CD4-positive, alpha-beta T cell treated with Interleukin-6 for 4 hours (primary cell): ENCODE measurements at places on chromosomes 11 and 22.

- DNase-seq, result no peak
These were observed 5.8 kb downstream of the PITPNB start for GRCh38 chr22:27913162-27913741.

DNA sequence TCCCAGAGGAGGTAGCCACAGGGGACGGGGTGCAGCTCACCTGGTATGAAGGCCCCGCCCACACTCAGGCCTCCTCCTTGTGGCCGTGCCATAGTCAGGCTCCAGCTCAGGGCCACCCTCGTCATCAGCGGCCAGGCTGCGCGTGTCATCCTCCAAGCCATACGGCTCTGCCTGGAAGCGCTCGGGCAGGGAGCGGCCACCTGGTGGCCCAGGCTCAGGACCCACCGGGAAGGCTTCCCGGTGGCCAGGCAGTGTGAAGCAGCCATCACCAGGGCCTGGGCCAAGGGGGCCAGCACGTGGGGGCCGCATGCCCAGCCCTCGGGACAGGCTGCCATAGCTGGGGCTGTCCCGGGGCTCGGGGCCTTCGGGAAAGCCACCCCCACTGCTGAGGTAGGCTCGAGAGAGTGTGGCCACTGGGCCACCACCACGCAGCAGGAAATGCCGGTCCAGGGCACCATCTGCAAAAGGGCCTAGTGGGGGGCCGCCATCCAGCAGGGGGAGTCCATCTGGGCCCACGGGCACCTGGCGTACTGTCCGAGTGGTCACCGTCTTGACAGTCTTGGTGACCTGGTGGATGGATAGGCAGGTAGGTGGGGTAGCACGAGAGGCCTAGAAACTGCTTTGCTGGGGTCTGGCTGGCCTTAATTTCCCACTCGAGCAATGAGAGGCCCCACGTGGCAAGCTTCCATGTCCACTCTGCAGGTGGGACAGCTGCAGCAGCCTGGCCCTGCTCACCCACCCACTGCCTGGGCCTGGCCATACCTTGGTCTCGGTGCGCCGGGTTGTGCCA, 35.3 kb downstream of the ARVCF start:
- DNase-seq, result no peak

GRCh38 chr22:35842954-35843353, 125.3 kb downstream of the APOL5 start:
- peak; percentile 7 for DNase-seq

DNA sequence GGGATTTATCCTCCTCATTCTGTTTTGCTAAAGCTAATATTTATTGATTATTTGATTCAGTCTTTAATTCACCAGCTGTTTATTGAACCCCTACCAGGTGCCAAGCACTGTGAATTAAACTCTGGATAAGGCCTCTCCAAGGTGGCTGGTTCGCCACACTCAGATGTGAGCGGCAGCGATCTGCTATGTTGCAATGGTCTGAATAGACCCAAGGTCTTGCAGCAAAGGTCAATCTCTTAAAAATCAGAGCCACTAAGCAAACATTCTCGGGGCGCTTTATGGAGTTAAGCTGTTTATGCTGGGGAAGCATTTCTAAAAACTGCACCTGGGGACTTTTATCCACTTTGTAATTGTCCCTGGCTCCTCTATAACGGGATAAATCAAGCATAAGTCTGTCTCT, 10.5 kb upstream of the TSPAN18 start:
- DNase-seq, result no peak

- no peak for DNase-seq
These were observed 55.1 kb downstream of the KIAA1671 start for GRCh38 chr22:25007444-25008106.

DNA sequence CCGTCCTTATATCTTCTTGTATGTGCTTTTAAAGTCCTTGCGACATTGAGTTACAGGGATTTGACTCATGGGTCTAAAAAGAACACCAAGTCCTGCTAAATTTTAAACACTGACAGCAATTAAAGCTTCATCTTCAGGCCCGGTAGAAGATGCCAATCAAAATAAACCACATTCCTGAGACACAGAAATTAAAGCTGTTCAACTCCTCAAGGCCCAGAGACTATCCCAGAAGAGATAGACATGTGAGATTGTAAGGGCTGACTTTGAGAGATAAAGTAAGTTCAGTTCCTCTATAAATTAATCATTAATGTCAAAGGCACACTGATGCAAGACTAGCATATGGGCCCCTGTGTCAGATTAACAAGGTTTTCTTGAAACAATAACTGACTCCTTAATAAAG, 49.8 kb downstream of the OSBPL5 start:
- no peak for DNase-seq

GRCh38 chr11:2458321-2458720, 13.5 kb downstream of the KCNQ1 start:
- DNase-seq, result no peak

- DNase-seq, result no peak
These were observed 92.9 kb downstream of the DYNC2H1 start for GRCh38 chr11:103202048-103202651.

GRCh38 chr11:71483692-71484091, 30.7 kb downstream of the NADSYN1 start:
- no peak for DNase-seq

DNA sequence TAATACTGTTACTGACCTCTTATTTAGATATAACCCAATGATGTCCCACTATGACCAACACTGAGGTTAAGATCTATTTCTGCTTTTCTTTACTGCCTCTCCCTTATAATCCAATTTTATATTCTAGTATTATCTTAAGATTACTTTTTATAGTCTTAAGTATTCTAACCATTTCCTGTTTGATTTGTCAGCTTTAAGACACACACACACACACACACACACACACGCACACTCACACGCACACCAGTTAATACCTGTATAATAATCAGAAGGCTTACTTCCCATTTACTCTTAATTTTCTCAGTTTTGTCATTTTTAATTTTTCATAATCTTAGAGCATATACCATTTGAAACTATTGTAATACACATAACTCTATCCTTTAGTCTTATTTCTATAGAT, 226.0 kb upstream of the C11orf87 start:
- no peak for DNase-seq

- no peak for DNase-seq
These were observed 8.4 kb upstream of the OR52H1 start for GRCh38 chr11:5556596-5557188.

- DNase-seq, result no peak
These were observed 3.4 kb downstream of the CADM1 start for GRCh38 chr11:115500547-115501501.

GRCh38 chr11:88543902-88544655, 206.5 kb upstream of the CTSC start:
- peak; percentile 76 for DNase-seq

DNA sequence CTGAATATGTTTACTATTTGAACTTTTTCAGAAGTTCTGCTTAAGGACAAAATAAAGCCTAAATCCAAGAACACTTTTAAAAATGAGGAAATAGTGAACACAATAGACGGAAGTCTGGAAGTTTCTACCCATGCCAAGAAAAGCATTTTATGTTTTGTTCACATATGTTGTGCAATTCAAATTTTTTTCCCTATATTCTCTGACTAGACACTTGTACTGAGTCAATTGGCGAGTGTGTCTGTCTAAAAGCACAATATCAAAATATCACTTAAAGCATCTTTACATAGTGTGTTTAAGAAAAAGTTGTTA, 29.2 kb downstream of the INCENP start:
- DNase-seq, result no peak

GRCh38 chr22:28051787-28052356, 132.8 kb upstream of the PITPNB start:
- peak; percentile 40 for DNase-seq

- DNase-seq, result no peak
These were observed 468 bp downstream of the ZDHHC8 start for GRCh38 chr22:20131859-20132685.

DNA sequence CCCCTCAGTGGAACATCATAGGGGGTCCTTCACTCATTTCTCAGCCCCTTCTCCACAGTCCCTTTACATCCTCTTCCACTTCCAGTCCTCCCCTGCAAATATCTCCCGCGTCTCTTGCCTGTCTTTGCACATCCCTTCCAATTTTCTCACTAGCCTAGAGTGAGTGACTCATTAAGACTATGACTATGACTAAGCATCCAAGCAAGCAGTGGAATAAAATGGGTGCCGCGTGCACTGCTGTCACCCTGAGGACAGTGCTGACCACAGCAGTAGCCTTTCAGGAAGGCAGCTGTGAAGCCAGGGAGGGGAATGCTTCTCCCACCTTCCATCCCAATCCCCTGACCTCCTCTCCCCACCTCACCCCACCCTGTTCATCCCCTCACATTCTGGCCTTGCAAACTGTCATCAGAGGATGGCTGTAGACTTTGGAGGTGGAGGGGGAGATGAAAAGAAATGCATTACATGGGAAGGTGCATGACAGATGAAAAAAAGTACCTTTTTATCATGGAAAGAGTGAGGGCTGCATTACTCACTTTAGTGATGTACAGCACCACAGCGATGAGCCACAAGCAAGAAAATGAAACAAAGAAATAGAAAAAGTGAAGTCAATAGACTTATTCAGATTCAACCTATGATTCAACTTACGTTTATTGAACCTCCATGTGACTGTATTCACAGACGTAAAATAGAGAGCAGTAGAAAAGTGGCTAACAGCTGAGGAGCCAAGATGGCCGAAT, 948.2 kb downstream of the NTM start:
- no peak for DNase-seq

GRCh38 chr22:35332278-35332677, 32.6 kb downstream of the TOM1 start:
- no peak for DNase-seq

DNA sequence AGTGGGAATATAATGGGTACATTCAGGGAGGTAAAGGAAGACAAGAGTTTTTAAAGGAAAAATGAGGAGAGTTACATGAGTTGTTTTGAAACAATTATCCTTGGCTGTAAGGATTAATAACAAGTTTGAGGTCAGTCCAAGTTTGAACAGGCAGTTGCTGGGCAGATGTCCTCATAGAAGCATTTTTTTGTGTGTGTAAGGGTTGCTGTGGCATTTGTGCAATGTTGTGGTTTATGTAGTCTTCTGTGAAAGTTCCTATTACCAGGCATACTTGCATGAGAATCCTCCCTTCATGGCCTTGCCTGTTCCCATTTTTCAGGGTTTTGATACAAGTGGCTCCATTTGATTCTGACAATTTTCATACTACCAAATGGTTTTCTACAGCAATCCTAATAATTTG, 400.2 kb downstream of the KCNA4 start:
- DNase-seq, result no peak

DNA sequence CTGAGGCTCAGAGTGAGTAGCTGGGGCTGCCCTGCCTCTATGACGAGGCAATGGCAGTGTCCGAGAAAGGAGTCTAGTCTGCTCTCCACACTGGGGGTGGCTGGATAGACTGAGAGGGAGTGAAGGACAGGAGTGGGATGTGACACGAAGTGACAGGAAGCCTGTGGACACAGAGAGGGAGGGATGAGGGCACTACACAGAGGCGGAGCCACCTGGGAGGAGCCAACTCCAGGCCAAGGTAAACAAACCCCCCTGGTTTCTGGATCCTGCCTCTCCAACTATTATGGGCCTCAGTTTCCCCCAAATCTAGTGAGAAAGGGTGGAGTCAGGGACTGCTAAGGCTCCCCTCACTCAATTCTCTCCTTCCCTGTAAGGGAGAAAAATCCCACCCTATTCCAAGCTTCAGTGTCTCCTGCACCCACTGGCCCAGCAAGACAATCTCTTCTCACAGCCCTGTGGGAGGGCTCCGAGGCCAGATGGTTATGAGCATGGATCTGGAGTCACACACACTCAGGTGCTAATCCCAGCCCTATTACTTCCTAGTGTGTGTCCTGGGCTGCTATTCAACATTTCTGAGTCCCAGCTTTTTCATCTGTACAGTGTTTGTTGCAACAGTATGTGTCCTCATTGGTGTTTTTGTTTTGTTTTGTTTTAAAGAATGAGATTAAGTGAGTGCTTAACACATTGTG, 24.9 kb downstream of the ASPHD2 start:
- no peak for DNase-seq

DNA sequence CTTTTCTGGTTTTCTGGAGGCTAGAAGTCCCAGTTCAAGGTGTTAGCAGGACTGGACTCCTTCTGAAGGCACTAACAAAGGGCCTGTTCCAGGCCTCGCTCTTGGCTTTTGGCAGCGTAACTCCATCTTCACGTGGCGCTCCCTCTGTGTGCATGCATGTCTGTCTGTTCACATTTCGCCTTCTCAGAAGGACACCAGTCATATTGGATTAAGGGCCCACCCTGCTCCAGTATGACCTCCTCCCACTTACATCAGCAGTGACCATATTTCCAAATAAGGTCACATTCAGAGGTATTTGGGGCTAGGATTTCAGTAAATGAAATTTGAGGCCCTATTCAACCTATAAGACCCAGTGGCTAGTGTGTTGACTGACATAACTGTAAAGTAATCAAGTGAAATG, 20.0 kb downstream of the APLP2 start:
- no peak for DNase-seq

- DNase-seq, result peak; percentile 77
These were observed 64.2 kb downstream of the MED15 start for GRCh38 chr22:20571531-20572007.

GRCh38 chr11:106999196-106999595, 19.1 kb downstream of the GUCY1A2 start:
- DNase-seq, result no peak

DNA sequence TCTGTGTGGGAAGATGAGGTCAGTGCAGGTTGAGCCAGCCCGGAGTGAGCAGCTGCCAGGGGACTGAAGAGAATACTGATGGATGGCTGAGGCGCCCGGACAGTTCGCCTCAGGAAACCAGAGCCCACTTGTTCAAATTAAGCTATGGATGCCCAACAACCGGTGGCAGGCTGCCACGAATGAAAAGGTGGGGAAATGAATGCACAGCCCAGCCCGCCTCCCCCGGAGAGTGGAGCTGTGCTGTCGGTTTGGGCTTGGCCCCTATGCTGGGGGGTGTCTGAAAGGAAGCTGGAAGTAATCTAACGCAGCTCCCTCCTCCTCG, 21.9 kb downstream of the HSPA8 start:
- DNase-seq, result no peak

DNA sequence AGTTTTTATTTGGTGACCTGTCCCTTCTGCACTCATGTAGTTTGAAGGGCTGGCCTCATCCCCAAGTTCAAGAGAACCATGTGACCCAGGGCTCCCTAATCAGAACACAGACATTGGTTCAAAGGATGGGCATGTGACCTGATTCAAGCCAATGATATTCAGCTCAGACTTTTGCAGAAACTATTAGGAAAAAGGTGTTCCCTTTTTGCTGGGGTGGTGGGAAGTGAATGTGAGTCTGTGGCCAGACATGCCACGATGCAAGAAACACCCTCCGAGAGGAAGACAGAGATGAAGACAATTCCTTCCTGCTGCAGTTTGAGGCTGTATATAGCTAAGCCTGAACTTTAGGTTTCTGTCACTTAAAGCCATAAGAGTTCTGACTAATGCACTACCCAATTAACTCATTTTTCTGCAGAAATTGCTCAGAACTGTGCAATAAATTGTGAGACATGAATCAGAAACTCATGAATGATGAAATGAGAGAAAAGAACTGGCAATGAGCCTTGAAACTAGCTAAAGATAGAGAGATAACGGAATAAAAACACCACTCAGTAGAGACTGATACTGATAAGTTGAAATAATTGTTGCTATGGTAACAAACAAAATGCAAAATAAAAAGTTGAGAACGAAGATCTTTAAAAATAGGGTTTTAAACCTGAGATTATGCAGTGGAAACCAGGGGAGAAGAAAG, 9.2 kb upstream of the MAPK1 start:
- DNase-seq, result no peak

- DNase-seq, result no peak
These were observed 360.8 kb downstream of the TBC1D22A start for GRCh38 chr22:47123006-47123826.

GRCh38 chr11:116061322-116061721, 557.1 kb upstream of the CADM1 start:
- no peak for DNase-seq

GRCh38 chr11:68827733-68828132, 14.0 kb downstream of the CPT1A start:
- no peak for DNase-seq

GRCh38 chr22:26770624-26771023, 113.2 kb downstream of the MIAT start:
- no peak for DNase-seq
